ENCODE measurements at places on chromosomes 7 and 10.

DNA sequence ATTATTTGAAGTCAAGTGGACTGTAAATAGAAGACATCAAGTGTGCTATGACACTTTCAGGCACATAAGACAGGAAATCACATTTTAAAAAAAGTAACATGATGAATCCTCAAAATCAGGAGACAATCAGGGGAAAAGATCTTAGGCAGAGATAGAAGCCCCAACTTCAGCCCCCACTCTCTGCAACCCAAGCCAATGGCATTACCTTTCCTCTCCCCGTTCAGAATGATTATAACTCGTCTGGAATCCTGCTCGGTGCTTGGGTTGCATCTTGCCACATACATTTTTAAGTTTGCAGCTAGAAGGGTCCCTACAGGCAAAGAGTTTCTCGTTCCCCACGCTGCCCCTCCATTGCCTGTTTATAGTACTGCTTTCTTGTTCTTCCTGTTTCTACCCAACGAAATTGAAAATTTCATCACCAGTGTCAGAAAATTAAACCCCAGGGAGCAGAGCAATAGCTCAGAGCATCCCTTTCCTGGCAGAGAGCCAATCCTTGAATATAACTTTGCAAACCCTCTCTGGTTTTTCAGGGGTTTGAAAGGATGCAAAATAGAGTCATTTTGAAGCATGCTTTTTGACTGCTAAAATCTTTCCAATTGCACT, 260.5 kb upstream of the AOAH start:
- no peak for DNase-seq

DNA sequence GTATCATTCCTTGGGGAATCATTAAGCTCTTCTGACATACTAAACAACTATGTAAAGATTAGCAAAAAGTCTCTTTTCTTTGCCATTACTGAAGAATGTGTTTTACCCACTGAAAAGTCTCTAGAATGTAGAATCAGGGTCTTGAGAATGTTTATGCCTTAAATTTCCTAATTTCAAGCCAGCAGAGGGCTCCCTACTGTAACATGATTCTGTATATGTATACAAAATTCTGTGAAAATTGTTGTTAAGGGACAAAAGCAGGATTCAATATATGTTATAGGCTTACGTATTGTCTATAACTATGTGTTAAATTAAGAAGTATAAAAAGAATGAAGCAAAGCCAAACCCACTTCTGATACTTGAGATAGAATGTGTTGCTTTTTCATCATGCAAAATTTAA, 296.9 kb upstream of the DGKB start:
- DNase-seq = no peak

- peak; percentile 42 for DNase-seq
Measured at GRCh38 chr7:92641921-92642511, 51.8 kb upstream of the FAM133B start.

DNA sequence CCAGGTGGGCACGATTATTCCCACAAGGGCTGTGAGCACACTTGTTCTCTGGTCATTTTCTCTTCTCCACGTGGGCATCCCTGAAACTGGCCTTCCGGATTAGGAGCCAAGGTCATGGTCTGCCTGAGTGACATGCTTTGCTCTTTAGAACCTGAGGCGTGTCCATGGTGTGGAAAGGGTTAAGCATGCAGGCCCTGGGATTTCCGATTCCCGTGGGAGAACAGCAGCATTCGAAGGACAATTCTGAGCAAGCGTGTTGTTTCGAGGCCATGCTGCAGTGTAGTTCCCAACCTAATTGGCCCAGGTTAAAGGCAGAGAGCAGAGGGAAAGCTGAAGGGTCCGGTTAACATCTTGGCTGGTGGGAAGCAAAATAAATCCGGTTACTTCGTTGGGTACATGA, 245.9 kb downstream of the SKAP2 start:
- no peak for DNase-seq

DNA sequence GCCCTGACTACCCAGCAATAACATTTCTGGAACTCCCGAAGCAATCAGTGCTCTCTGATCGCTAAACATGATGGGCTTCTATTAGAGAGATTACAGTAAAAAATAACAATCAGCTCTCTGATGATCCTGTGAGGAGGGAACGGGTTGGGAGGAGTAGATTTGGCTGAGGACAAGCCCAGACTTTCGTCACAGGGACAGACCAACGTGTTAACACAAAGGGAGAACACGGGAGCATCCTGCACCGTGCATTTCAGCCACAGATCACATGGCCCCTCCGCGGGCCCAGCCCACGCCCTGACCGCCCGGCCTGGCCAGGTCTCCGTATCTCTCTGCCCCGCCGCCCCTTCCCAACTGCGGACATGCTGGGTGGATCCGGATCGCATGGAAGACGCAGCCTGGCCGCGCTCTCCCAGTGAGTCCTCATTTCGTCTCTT, 95.0 kb upstream of the AGBL3 start:
- no peak for DNase-seq

GRCh38 chr7:116786791-116787443, 75.5 kb upstream of the CAPZA2 start:
- no peak for DNase-seq

GRCh38 chr7:96327429-96327828, 5.5 kb upstream of the SLC25A13 start:
- DNase-seq = no peak

- DNase-seq = no peak
Measured at GRCh38 chr7:1442355-1443124, 16.7 kb downstream of the MICALL2 start.

- no peak for DNase-seq
Measured at GRCh38 chr10:33209802-33210201, 124.7 kb downstream of the NRP1 start.

- no peak for DNase-seq
Measured at GRCh38 chr10:133224756-133225372, 5.2 kb upstream of the UTF1 start.

DNA sequence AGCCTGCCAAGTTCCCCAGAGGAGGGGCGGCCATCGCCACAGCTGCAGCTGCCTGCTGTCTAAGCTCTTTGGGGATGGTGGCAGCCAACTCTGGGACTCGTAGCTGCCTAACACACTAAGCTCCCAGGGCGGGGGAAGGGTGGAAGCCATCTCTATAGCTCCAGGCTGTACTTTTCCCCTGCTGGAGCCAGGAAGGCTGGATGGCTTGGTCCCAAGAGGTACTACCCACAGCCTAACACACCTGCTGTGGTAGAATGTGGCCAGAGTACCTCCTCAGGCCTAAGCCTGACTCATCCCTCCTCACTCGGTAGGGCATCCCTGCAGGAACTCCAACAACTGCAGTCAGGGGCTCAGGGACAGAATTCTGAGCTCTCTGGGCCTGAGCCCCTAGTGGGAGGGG, 151.7 kb upstream of the TAC1 start:
- no peak for DNase-seq
